Pancreas (tissue), 10 donors: ENCODE measurements at places on chromosomes 3 and 15. TPM values are rescaled to one million over a fixed set of nuclear protein-coding genes. Genes with fewer than 3 reads are reported as not detected.

Gene GOLGA8T
- total RNA-seq, result 0.19 TPM

- no peak for DNase-seq
Observed at GRCh38 chr3:180063783-180064182, 27.0 kb upstream of the PEX5L start.

Gene GXYLT2
- total RNA-seq, result 6.4 TPM

- no peak for DNase-seq
Observed at GRCh38 chr15:73560501-73561117, 72.6 kb downstream of the NPTN start.

Gene CFAP100
- not detected for total RNA-seq

GRCh38 chr15:54620916-54621315 lies 575.8 kb downstream of the RSL24D1 start:
- DNase-seq, result no peak
